ENCODE measurements at places on chromosomes 3 and 15.
A peak's percentile ranks its signal among the peaks of the same experiment; 100 is the strongest.

DNA sequence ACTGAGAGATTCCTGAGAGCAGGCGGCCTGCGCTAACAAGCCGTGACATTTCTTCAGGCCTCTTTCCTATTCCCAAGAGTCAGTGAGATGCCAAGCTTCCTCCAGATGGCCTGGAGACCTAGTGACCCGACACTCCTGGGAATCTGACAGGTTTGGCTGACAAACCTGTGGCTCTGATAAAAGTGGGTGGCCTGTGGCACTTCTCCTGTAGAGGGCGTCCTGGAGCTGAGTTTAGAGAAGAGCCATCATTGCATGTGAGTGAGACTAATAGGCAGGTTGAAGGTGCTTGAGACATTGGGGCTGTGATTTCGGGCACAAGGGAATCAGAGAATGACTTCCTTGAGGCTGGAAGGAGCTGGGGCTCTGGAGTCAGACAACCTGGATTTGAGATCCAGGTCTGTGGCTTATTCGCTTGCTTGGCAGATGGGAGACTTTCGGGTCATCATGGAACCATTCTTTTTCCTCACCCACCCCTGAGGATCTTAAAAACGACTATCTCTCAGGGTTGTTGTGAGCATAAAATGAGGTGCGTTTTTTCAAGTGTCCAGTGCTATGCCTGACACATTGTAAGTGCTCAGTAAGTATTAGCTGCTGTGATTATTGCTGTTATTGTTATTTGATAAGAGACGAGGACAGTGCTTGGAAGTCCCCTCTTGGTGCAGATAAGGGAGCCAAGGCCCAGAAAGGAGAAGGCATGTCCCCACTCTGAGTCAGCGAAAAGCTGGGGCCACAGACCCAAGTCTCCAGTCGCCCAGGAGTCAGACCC is 77.2 kb downstream of the SCN10A start:
- no peak for DNase-seq

- DNase-seq: no peak
Observed at GRCh38 chr3:134197681-134198261, 52.9 kb downstream of the RYK start.

- peak; percentile 1 for DNase-seq
Observed at GRCh38 chr15:42650208-42651066, 75.0 kb downstream of the STARD9 start.

DNA sequence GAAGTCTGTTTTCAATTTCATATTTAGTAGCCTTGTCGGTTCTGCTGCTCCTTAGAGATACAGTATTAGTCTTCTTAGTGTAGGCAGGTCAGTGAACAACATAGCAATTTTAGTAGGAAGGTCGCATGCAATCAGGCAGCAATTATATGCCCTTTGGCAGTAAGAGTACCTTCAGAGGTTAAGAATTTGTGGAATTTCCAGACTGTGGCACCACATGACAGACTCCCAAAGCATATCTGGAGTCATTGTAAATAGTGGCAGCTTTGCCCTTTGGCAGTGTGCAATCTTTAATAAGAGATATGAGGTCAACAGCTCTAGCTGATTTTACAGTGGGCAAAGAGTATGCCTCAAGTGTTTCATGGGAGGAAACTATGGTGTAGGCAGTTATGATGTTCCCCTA is 1532.5 kb upstream of the CADM2 start:
- no peak for DNase-seq

DNA sequence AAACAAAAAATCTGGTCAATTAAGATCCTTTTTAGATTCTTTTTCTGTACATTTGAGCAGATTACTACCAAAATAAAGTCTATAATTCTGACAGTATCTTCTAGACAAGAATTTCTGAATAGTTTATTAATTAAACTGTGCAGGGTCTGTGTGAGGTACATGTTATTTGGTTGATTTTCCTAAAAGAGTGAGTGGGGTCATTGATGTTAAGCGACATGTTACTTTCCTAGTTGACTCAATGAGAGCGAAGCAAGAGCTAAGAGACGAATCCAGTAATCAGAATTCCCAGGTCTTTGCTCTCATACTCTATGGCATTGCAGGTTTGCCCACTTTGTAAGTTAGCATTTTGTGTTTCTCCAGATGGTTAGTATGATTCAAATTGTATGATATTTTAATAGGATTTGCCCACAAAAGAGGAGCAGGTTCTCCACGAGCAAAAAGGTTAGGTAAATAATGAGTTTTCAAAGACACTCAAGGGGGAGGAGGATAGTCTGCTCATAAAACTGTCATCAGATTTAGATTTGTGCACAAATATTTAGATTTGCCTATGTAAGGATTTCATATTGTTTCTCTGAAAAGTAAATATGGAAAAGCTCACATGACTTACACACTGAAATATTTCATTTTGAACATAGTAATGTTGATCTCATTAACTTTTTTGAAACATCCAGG is 217.2 kb upstream of the CGNL1 start:
- DNase-seq: no peak

- no peak for DNase-seq
Observed at GRCh38 chr3:16460886-16461285, 52.6 kb downstream of the RFTN1 start.

DNA sequence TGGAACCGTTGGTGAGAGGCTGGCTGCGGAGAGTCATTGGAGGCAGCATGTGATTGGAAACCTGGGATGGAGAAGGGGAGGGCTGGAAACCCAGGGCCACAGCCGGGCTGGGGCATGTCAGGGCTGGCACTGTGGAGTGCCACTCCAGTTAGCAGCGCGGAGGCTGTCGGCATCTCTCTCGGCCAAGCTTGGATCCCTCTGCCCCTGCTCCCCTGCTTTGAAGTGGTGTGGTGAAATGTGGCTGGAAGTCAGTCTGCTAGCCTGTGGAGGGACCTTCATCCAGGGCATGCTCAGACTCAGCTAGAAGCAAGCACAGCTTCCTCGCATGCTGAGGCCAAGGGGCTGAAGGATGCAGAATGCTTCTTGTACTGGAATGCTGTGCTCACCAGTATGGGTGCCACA is 13.5 kb downstream of the SLCO3A1 start:
- DNase-seq: no peak
